Cardiac muscle cell (in vitro differentiated cells and primary cell): ENCODE measurements at places on chromosomes 12 and 14. TPM values are rescaled to one million over a fixed set of nuclear protein-coding genes. Genes with fewer than 3 reads are reported as not detected.
A peak's percentile ranks its signal among the peaks of the same experiment; 100 is the strongest.

The GALNT9 gene
- 0.18 and 0.42 TPM in 2 replicates for total RNA-seq

The MIP gene
- not detected in 2 replicates for total RNA-seq

DNA sequence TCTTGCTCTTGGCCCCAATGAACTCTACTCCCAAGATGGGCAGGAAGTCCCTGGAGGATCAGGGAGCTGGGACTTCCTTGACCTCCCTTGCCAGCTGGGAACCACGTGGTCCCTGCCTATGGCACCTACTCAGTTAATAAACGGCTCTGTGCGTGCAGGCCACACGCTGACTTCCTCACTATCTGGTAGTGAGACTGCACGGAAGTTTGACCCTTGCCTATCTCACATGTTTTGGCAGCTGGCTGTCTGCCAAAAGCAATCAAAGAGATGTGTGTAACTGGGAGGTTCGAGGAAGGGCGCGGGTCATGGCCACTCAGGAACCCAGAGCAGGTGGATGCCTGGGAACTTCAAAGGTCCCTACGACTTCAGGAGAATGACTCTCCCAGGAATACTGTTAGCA lies 57.9 kb downstream of the RFLNA start:
- peaks cover 27% of the 10 kb centered on the region for H3K36me3 ChIP-seq
- H3K27me3 ChIP-seq, result no peaks in the 10 kb centered on the region
- peak overlapping the region; percentile 72 for H3K27ac ChIP-seq
- peaks cover 5% of the 10 kb centered on the region for H3K4me1 ChIP-seq

GRCh38 chr14:74739293-74740030 lies 23.7 kb upstream of the YLPM1 start:
- H3K4me1 ChIP-seq, result no peaks in the 10 kb centered on the region
- H3K27me3 ChIP-seq, result no peaks in the 10 kb centered on the region
- no peak for DNase-seq
- no peak overlapping the region for H3K4me3 ChIP-seq

The IL26 gene
- not detected in 2 replicates for total RNA-seq

GRCh38 chr12:111181143-111181726 lies 187.7 kb downstream of the PHETA1 start:
- peak; percentile 83 for DNase-seq
- no peaks in the 10 kb centered on the region for H3K36me3 ChIP-seq
- H3K27me3 ChIP-seq, result no peaks in the 10 kb centered on the region

GRCh38 chr14:75709207-75709812 lies 48.3 kb downstream of the TTLL5 start:
- DNase-seq, result peak; percentile 86
- H3K4me1 ChIP-seq, result peaks cover 8% of the 10 kb centered on the region
- no peaks in the 10 kb centered on the region for H3K27me3 ChIP-seq
- H3K4me3 ChIP-seq, result no peak overlapping the region
- H3K27ac ChIP-seq, result no peak overlapping the region

DNA sequence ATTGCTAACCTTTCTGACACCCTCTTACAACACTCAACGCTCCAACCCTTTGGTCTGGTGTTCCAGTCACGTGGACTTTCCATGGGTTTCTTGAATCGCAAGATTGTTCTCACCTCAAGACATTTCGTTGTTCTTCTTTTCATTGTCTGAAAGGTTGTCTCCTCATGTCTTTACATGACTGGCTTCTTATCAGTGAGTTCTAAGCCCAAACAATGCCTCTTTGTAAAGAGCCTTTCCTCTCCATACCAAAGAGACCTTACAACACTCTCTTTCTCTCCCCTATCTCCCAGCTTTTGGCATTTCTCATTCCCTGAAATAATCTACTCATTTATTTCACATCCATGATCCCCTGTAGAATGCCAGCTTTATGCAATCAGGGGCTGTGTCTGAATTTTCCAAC lies 1144.8 kb downstream of the AACS start:
- no peak overlapping the region for H3K4me3 ChIP-seq
- peak; percentile 8 for DNase-seq

DNA sequence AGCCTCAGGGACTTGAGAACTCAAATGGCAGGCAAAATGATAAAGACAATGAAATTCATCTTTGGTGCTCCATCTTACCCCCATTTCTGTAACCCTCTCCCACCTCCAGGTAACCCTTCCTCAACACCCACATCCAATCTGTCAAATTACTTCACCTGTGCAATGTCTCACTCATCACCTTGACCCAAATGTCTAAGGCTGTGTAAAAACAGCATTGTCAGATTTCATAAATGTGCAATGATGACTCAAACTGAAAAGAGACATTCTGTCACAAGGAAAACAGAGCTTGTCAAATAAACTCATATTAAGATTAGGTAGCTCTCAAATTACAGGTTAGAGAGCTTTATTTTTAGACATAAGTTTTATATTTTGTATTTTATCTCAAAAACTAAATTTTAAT lies 19.9 kb upstream of the COCH start:
- H3K36me3 ChIP-seq, result no peaks in the 10 kb centered on the region
- H3K4me1 ChIP-seq, result no peaks in the 10 kb centered on the region
- no peak overlapping the region for H3K4me3 ChIP-seq

- DNase-seq, result no peak
- peaks cover 6% of the 10 kb centered on the region for H3K4me1 ChIP-seq
- H3K4me3 ChIP-seq, result no peak overlapping the region
- no peak overlapping the region for H3K27ac ChIP-seq
- no peaks in the 10 kb centered on the region for H3K36me3 ChIP-seq
Observed at GRCh38 chr14:70454731-70455130, 2.8 kb downstream of the ADAM21 start.

DNA sequence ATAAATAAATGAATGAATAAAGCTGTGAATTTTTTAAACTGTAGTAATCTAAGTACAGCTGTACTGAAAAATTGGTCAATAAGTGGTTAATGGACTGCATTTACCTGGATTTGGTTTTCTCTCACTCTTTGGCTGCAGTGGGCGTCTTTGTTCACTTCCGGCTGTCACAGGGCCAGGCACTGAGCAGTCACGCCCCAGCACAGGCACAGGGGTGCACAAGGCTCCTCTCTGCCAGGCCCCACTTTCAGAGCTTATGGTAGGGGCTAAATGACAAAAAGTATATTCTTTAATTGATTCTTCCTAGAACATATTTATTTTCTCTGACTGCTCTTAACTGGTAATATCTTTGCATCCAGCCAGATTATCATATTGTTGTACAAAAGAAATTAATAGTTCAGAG lies 70.6 kb upstream of the DYNC1H1 start:
- H3K27me3 ChIP-seq, result no peaks in the 10 kb centered on the region
- H3K36me3 ChIP-seq, result peaks cover 46% of the 10 kb centered on the region
- H3K27ac ChIP-seq, result no peak overlapping the region
- no peaks in the 10 kb centered on the region for H3K4me1 ChIP-seq
